Bone marrow (tissue), 2 donors: ENCODE measurements at places on chromosomes 2 and 18.
A peak's percentile ranks its signal among the peaks of the same experiment; 100 is the strongest.

GRCh38 chr2:239776436-239777005 lies 248.6 kb downstream of the NDUFA10 start:
- DNase-seq, result no peak

- no peak for DNase-seq
Observed at GRCh38 chr2:235957251-235957650, 210.9 kb downstream of the GBX2 start.

DNA sequence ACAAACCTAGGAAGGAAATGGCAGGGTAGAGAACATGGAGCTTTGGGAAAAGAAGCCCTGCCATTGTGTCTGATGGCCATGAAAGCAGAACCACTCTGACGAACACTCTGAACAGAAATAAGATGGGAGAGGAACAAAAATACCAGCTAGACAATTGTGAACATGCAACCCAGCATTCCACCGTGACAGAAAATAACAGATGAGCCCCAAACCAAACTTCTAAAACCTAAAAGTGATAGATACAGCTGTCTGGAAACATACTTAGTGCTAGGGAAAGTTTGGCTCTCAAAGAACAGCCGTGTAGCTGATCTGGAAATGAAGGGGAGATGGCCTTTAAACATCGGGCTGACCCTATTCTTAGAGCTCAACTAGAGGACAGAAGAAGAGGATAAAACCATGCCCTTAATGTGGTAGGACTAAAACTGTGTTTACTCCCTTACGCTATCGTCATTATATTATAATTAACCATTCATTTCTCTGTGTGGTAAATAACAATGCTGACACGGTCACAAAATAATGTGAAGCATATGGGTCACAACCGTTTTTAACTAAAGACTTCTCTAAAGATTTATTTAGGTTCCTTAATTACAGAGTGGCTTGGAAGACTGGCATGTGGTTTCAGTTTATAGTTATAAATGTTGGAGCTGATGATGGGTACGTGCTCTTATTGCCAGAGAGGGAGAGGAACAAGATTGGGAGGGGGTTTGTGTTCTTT lies 80.6 kb downstream of the MYO1B start:
- DNase-seq, result no peak

DNA sequence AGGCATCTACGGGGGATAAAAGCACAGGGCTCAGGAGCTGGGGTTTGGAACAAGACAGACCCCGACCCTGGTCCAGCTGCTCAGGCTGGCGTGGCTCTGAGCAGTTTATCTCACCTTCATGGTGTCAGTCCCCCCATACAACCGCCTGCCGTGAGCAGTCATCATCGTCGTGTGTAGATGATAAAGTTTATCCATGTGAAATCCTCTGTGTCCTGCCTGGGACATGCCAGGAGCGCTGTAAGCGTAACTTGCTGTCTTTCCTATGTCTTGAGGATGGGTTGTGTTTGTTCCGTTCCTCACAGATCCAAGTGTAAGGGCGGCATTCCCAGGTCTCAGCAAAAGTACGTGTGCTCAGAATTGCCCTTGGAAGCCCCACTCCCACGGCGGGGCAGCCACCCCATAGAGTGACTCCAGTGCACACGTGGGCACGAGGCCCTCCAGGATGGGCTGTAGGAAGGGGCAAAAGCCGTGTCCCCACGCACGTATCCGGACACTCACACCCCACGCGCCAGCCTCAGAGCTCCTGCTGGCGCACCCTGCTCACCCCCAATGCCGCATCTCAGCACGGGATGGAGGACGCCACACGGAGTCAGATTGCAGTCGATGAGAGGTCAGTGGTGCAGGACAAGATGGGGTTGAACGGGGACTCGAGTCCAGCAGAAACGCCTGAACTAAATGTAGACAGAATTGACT lies 50.9 kb downstream of the ADI1 start:
- DNase-seq, result no peak

DNA sequence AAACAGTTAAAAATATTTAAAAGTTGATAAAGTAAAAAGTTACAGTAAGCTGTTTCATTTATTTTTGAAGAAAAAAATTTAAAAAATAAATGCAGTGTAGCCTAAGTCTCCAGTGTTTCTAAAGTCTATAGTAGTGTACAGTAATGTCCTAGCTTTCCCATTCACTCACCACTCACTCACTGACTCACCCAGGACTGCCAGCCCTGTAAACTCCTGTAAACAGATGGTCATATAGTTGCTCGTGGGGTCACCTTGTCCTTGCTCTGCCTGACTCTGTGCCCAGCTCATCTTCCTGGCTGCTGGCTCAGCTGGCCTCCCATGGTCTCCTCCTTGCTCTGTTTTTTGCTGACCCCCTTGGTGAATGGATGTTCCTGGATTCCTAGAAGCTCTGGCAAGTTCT lies 180.3 kb downstream of the VAPA start:
- no peak for DNase-seq

DNA sequence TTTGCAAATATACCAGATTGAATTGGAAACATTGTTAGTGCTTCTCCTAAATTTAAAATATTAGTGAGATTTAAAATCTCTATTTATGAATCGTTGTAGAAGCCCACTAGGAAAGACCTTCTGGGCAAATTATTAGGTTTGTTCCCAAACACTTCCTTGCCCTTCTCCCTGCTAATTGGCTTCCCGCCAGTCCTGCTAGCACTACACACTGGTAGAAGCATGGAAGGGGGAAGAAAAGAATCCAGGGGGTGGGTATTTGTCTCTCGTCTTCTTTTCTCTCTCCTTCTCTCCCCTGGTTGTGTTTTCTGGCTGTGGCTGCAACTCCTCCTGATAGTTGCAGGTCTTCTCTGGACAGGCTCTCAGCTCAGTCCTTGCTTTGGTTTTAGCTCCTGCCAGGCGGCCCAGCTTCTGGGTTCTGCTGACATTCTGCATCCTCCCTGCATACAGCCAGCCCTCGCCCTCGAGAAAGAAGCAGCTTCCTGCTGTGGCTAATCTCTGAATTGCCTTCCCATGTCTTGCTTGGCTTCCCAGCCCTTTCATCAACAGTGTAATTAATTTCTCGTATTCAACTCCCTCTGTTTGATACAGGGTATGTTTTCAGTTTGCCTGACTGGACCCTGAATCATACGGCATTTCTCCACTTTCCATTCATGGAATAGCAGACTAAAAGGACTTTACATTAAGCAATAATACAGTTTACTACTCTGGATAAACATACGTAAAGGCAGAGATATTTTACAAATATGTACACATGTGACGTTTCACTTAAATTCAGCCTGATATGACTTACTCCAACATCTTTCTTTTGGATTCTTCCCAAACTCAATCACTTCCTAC lies 6.9 kb upstream of the PARD3B start:
- no peak for DNase-seq

GRCh38 chr18:2998644-2999043 lies 14.3 kb downstream of the LPIN2 start:
- no peak for DNase-seq

- DNase-seq, result no peak
Observed at GRCh38 chr2:206259376-206260187, 14.9 kb upstream of the ZDBF2 start.

GRCh38 chr2:51919395-51919794 lies 887.5 kb upstream of the NRXN1 start:
- no peak for DNase-seq

DNA sequence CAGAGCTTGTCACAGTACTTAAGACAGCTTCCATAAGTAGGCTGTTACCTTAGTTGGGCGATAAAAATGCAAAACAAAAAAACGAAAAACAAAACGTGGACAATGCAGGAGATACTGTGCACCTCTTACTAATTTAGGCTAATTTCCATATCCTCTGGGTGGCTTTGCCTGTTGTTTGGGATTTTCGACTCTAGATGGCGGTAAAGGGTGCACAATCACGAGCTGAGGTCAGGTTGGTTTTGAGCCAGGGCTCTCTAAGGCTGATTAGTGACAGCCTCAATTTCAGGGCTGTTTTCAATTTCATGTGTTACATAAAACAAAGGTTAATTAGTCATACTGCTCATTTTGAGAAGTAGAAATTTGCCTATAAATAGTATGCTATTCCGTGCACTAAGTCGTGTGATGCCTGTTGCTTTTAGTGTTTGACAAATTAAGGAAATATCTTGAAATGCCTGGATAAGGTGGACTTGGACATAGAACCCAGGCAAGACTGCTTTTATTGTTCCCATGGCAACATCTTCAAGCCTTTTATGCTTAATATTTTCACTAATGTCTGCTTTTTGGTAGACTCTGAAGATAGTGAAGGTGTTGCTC lies 493.1 kb downstream of the SOCS6 start:
- peak; percentile 47 for DNase-seq
